ENCODE measurements at places on chromosomes 16 and 17. TPM values are rescaled to one million over a fixed set of nuclear protein-coding genes. Genes with fewer than 3 reads are reported as not detected.

The CLEC18B gene
- 1.6 TPM for total RNA-seq

The MT1A gene
- not detected for total RNA-seq

The HSD17B1 gene
- total RNA-seq, result 2.0 TPM

The IL21R gene
- 1.2 TPM for total RNA-seq

The ABCA10 gene
- 1.3 TPM for total RNA-seq

The MSLN gene
- total RNA-seq, result not detected

The KRT25 gene
- not detected for total RNA-seq

The RPUSD1 gene
- 28.9 TPM for total RNA-seq

The TNS4 gene
- not detected for total RNA-seq

The SPSB3 gene
- 34.6 TPM for total RNA-seq

The SDR42E1 gene
- under 0.01 TPM for total RNA-seq

The KSR1 gene
- 30.8 TPM for total RNA-seq

All from smooth muscle cell of the pulmonary artery (primary cell).